ENCODE measurements at places on chromosomes 4 and X.

DNA sequence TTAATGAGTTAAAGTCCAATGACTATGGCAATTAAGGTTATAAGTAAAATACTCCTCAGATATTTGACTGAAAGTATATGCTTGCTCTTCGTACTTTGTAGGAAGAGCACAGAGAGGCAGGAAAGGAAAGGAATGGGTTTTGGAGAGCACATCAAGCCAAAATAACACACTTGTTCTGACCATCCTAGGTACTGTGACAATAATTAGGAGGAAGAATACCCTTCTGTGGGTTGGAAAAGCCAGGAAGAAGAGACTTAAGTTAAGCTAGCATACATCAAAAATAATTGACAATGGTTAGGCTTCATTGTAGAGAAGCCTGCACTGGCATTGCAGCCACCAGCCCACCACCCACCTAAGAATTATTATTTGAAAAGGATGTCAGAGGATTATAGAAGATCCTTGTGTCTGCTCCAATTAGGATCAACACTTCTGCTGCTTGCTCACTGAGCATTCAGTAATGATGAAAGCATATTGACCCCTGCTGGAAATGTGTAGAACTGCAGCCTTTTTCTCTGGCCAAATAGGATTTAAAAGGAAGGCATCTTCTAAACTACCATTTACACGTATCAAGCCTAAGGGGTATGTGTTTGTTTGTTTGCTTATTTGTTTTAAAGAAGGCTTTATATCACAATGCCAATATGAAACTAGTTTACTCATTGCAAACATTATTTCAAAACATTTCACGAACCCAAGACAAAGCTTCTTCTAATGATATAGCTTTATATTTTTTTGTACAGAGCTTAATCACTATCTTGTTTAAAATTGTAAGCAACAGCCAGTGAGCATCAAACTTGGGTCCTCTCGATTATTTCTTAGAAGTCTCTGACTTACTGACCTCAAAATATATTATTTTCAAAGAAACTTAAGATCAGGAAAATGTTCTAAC is 286.2 kb upstream of the TET2 start:
- no peak for DNase-seq

DNA sequence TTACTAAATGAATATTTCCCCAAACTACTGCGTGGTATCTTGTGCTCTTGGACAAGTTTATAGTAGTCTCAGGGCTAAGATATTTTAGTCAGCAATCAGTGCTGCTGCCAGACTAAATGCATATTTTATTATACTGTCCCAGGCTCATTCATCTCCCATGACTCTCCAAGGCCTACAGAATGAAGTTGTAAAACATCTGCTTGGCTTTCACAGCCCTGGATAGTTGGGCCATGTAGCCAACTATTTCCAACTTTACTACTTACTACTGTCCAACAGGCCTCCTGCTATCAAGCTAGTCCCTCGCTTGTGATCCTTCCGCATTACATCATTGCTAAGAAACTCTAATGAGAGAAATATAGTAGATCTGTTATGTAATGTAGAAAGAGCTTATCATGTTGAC is 31.4 kb downstream of the MAGEB16 start:
- no peak for DNase-seq

DNA sequence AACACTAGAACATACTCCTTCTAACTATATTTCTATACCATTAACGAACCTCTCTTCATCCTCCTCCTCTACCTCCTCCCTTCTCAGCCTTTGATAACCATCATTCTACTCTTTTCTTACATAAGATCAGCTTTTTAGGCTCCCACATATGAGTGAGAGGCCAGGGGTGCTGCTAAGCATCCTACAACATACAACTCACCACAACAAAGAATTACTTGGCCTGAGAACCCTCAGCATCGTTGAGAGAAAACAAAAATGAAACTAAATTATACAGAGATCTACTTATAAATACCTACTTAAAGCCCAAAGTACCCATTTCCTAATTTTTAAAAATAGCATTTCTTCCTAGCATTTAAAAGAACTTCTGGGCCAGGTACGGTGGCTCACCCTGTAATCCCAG is 77.7 kb downstream of the CC2D2A start:
- DNase-seq, result no peak

GRCh38 chr4:22991576-22991975 is 298.8 kb downstream of the GBA3 start:
- no peak for DNase-seq

- DNase-seq, result no peak
Observed at GRCh38 chrX:112731793-112732192, 52.1 kb upstream of the LHFPL1 start.

GRCh38 chr4:92136434-92136833 is 167.3 kb upstream of the GRID2 start:
- no peak for DNase-seq

- DNase-seq, result no peak
Observed at GRCh38 chr4:156762851-156763250, 208.7 kb downstream of the PDGFC start.

DNA sequence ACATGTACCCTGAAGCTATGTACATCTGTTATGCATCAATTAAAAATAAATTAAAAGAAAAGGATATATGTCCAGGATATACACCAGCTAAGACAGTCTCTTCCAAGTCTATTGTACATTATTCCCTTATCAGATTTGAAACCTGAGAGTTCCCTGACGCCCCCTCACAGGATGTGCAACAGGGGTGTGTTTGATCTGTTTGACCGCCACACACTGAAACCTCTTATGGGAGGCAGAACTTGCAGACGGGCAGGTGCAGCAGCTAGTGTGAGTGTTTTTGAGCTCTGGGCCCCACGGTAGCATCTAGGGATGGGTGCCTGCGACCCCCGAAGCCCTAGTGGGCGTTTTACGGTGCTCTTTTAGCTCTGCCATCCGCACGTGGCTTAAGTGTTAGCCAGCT is 4.7 kb downstream of the XG start:
- DNase-seq, result no peak

DNA sequence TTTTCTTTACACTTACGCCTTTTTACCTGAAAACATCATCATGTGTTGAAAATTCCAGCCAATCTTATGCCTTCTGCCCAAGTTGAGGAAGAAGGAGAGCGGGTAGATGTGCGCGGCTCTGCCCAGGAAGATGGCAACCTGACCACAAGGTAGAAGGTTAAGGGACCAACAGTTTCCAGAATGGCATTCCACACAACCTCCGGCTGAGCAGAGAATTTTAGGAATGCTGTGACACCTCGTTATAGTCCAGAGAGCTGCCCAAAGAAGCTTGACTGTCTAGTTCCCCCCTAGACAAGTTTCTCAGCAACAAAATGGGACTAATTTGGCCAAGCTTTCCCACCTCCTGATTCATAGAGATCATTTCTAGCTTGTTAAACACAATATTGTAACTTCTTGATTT is 75.1 kb downstream of the CHST7 start:
- no peak for DNase-seq

DNA sequence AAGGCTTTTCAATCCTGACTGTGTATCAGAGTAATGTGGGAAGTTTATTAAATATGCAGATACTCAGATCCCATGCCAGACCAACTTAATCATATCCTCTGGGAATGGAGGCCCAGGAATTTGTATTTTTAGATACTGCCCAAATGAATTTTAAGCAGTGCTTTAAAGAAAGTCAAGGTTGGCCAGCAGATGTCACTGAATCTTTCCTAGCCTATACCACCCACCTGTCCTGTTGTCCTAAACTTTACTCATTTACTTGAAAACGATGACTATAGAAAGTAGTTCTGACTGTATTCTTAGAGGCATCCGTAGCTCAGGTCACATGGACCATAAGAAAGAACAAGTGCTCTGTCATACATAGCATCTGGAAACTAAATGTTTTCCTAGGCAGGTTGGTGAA is 79.9 kb downstream of the AMOT start:
- no peak for DNase-seq

- DNase-seq, result no peak
Observed at GRCh38 chrX:118864063-118864635, 40.5 kb downstream of the ZCCHC12 start.

GRCh38 chr4:20590849-20591248 is 109.4 kb upstream of the PACRGL start:
- DNase-seq, result no peak

DNA sequence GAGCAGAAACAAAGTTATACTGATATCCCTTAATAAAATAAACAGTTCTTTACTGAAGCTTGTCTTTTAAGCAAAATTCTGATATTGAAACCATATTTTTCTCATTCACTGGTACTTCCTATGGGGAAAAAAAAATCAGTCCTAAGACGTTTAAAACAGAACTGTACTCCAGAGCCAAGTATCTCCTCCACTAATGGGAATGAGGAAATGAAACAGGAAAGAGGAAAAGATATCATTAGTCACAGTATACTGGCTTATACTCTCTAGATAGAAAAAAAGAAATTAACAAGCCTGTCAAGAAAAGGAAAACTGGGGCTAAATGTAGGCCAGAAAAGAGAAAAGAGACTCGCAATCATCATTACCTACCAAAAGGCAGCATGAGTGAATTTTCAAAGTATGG is 252.7 kb downstream of the CENPC start:
- no peak for DNase-seq

All from coronary artery (tissue), 2 donors.